ENCODE measurements at places on chromosomes 11 and 22.

- no peak overlapping the region for H3K27ac ChIP-seq
- no peaks in the 10 kb centered on the region for H3K36me3 ChIP-seq
- no peak for DNase-seq
- H3K4me3 ChIP-seq: no peak overlapping the region
- H3K4me1 ChIP-seq: peaks cover 15% of the 10 kb centered on the region
Observed at GRCh38 chr22:25545146-25545545, 19.3 kb upstream of the GRK3 start.

DNA sequence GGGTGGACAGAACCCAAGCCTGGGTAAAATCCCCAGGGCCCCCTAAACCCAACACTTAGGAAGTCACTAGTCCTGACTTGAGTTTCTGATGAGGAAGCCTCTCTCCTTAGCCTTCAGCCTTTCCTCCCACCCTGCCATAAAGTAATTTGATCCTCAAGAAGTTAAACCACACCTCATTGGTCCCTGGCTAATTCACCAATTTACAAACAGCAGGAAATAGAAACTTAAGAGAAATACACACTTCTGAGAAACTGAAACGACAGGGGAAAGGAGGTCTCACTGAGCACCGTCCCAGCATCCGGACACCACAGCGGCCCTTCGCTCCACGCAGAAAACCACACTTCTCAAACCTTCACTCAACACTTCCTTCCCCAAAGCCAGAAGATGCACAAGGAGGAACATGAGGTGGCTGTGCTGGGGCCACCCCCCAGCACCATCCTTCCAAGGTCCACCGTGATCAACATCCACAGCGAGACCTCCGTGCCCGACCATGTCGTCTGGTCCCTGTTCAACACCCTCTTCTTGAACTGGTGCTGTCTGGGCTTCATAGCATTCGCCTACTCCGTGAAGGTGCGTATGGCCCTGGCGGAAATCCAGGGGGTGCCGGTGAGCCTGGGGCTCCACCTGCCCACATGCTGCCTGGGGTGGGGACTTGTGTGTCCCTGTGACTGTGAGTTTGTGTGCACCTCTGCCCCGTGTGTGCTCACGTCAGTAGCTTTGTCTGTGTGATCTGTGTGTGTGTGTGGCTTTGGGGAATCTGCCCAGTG is at the start of gene IFITM1:
Gene IFITM1 (plus strand): TSS at position 254 of the 767 bp plus-strand sequence. CDS start 131 bp downstream, at position 385.
- DNase-seq: no peak
- H3K4me3 ChIP-seq: no peak within 1 kb of the TSS
- no peaks in the 10 kb centered on the region for H3K36me3 ChIP-seq
- H3K4me1 ChIP-seq: peaks cover 12% of the 10 kb centered on the region

- no peaks in the 10 kb centered on the region for H3K27me3 ChIP-seq
- no peaks in the 10 kb centered on the region for H3K36me3 ChIP-seq
- H3K4me3 ChIP-seq: no peak overlapping the region
- no peak overlapping the region for H3K27ac ChIP-seq
Observed at GRCh38 chr22:47657224-47657623, 894.8 kb downstream of the TBC1D22A start.

DNA sequence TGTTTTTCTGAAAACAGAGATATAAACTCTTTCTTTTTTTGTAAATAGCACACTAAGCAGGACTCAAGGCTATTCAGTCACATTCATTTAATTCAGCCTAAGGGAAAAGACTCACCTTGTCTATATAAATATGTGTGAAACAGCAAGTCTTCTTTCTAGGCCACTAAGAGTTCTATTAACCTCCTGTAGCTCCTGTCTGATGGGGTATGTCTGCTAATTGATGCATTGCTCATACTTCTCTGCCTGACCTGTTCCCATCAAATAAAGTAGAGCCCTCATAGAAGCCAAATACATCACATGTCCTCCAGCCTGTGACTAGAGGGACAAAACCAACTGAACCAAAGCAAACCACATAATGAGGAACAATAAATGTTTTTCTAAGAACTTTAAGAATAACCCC is 68.2 kb downstream of the MSANTD4 start:
- DNase-seq: no peak
- no peak overlapping the region for H3K4me3 ChIP-seq
- H3K36me3 ChIP-seq: no peaks in the 10 kb centered on the region
- no peaks in the 10 kb centered on the region for H3K27me3 ChIP-seq
- no peak overlapping the region for H3K27ac ChIP-seq

DNA sequence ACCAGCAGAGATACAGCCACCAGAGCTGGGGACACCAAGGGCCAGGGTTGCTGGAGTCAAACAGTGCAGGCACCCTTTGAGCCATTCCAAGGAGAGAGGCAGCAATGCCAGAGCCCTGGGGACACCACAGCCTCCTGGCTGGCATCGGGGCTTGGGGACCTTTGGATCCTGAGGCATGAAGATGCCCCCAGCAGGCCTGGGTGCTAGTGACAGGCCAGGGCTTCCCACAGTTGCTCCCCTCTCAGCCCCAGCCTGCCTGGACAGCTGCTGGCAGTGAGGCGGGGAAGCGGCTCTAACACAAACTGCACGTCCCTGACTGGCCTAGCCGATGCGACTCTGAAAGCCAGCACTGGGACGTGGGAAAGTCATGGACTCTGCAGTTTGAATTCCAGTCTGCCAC is 2.7 kb downstream of the CD5 start:
- no peaks in the 10 kb centered on the region for H3K27me3 ChIP-seq
- H3K4me1 ChIP-seq: no peaks in the 10 kb centered on the region
- H3K27ac ChIP-seq: no peak overlapping the region
- DNase-seq: no peak

DNA sequence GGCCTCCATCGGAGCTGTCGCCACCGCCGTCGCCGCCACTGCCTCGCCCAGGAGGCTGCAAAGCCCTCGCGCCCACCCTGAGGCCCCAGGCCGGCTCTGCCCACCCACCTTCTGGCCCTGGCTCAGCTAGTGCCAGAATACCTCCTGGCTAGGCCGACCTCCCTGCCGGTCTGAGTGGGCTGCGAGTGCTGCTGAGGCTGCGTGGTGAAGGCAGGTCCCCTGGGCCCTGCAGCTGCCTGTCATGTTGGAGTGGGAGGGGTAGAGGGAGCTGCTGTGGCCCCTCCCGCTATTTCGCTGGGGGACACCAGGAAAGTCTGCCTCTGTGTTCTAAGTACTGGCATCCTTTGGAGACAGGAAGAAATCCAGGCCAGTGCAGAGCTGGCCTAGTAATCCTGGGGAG is 34.2 kb downstream of the LRRC10B start:
- no peak overlapping the region for H3K4me3 ChIP-seq
- H3K27ac ChIP-seq: no peak overlapping the region
- no peaks in the 10 kb centered on the region for H3K36me3 ChIP-seq
- no peaks in the 10 kb centered on the region for H3K4me1 ChIP-seq
- peaks cover 64% of the 10 kb centered on the region for H3K27me3 ChIP-seq

DNA sequence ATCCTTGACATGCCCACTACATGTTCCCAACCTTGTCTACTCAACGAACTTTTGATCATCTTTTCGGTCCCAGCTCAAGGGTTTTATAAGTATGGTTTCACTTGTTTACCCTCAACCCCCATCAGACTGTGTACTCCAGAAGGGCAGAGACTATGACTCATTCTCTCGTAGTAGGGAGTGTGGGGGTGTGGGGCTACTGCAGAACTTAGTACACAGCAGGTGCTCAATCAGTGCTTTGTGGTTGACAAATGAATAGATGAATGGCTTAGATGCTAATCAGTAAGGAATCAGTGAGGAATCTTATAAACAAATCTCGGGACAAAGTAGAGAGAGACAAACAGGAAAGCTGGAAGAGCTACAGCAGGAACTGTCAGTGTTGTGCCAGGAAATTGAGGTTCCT is 151.7 kb upstream of the PLET1 start:
- H3K4me1 ChIP-seq: no peaks in the 10 kb centered on the region
- no peaks in the 10 kb centered on the region for H3K27me3 ChIP-seq
- no peaks in the 10 kb centered on the region for H3K36me3 ChIP-seq
- no peak overlapping the region for H3K4me3 ChIP-seq
- DNase-seq: no peak

DNA sequence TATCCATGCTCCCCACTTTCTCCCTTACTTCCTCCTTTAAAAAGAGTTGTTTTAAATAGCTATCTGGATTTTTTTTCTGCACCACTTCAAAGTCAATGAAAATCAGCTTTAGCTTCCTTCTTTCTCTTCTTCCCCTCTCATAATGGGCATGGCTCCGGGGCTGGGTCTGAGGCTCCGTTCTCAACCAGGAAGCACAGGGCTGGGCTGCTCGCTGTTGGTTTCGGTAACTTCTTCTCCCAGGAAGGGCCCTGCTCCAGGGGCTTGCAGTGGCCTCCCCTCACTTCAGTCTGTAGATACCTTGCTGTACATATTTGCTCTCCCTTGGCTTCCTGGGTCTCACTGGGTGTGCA is 23.8 kb downstream of the MICAL2 start:
- peaks cover 23% of the 10 kb centered on the region for H3K4me1 ChIP-seq
- no peak for DNase-seq
- no peak overlapping the region for H3K4me3 ChIP-seq
- no peak overlapping the region for H3K27ac ChIP-seq
- H3K27me3 ChIP-seq: no peaks in the 10 kb centered on the region

DNA sequence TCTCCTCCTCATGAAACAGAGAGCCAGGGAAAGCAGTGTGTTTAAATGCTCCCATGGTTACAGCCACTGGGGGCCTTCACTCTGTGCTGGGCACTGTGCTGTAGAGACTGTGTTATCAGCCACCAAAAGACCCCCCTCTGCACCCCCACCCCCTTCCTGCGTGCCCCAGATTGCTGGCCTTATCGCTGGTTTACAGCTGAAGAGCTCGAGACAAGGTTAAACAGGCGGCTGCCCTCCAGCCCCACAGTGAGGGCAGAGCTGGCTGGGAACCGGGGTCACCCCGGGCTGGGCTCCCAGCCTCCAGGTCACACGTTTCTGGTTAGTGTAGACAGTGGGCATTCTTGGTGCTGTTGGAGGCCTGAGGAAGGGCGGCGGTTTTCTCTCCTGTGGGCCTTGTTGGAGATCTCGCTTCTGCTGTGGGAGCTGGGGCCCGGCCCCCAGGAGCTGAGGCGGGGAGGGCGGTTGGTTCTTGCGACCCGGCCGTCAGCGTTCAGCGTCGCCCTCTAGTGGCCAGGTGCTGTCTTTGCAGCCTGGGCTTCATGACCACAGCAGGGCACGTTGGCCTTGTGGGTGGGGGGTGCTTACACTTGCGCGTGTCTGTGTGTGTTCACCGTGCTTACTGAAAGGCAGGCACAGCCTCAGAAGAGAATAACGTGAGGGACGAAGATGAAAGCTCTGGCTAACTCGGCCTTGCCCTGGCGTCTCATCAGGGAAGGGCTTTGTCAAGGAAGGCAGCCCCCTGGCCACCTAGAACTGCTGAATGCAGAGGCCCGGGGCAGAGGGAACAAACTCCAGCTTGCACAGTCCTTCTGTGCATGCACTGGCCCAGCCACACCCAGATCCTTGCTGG is 40.8 kb downstream of the TBC1D22A start:
- no peak overlapping the region for H3K4me3 ChIP-seq
- DNase-seq: no peak
- H3K27me3 ChIP-seq: no peaks in the 10 kb centered on the region
- H3K27ac ChIP-seq: no peak overlapping the region
- peaks cover 48% of the 10 kb centered on the region for H3K36me3 ChIP-seq

GRCh38 chr11:129287920-129288319 is 87.7 kb upstream of the BARX2 start:
- H3K27me3 ChIP-seq: no peaks in the 10 kb centered on the region
- no peaks in the 10 kb centered on the region for H3K36me3 ChIP-seq
- H3K27ac ChIP-seq: no peak overlapping the region
- no peak overlapping the region for H3K4me3 ChIP-seq

DNA sequence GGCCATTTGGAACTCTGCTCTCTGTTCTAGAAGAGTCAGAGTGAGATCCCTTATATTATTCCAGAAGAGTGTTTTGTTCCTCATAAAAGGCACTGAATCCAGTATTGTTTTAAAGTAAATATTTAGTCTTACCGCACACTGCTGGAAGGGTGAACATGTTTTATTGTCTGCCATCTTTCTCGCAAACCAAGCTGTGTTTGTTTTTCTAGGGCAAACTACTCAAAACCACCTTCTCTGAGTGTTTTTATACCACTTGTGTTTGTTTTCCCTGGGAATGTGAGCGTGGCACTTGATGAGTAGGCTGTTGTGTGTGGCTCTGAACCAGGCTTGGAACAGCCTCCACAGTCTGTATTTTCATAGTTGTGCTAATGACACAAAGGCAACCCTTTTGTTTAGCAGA is 89.8 kb downstream of the DBX1 start:
- H3K4me3 ChIP-seq: no peak overlapping the region
- H3K27me3 ChIP-seq: no peaks in the 10 kb centered on the region
- H3K36me3 ChIP-seq: no peaks in the 10 kb centered on the region
- no peak overlapping the region for H3K27ac ChIP-seq
- peak; percentile 57 for DNase-seq

- H3K36me3 ChIP-seq: peaks cover 53% of the 10 kb centered on the region
- H3K27me3 ChIP-seq: no peaks in the 10 kb centered on the region
- no peak overlapping the region for H3K27ac ChIP-seq
- H3K4me3 ChIP-seq: no peak overlapping the region
- H3K4me1 ChIP-seq: peaks cover 18% of the 10 kb centered on the region
Observed at GRCh38 chr22:35401863-35402262, 1.9 kb downstream of the MCM5 start.

GRCh38 chr11:87298155-87298554 is 260.4 kb downstream of the TMEM135 start:
- H3K27ac ChIP-seq: no peak overlapping the region
- H3K36me3 ChIP-seq: no peaks in the 10 kb centered on the region

DNA sequence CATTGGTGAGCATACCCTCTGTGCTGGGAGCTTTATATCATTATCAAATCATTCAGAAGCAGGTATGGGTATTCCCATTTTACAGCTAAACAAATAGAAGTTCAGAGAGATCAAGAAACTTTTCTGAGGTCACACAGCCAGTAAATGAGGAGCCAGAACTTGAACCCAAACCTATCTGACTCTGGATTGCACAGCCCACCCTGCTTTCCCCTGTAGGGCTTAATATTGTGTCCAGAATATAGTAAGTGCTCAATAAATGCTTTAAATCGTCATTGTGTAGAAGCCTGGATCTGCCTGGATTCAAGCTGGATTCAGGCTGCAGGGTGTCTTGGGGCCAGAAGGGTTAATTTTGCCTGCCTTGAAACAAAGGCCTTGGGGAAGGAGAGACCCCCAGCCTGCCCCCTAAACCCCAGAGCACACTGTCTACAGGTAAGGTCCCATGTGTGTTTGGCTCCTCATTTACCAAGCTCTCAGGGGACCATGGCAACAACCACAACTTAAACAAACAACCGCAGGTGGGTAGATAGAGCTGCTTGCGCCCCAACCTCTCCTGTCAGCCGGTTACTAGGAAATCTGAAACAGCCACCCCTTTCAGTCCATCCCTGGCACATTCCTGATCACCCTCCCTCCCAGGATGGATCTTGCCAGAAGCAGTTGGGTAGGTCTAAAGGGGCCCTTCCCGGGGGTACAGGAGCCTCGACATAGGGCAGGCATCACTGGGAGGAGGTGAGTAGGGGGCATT is 3.0 kb upstream of the SEC14L3 start:
- H3K4me1 ChIP-seq: no peaks in the 10 kb centered on the region
- H3K27ac ChIP-seq: no peak overlapping the region
- no peaks in the 10 kb centered on the region for H3K36me3 ChIP-seq
- DNase-seq: no peak
- no peak overlapping the region for H3K4me3 ChIP-seq

- no peak for DNase-seq
- no peak overlapping the region for H3K27ac ChIP-seq
- no peaks in the 10 kb centered on the region for H3K36me3 ChIP-seq
- H3K4me1 ChIP-seq: no peaks in the 10 kb centered on the region
Observed at GRCh38 chr11:103471546-103471945, 362.3 kb downstream of the DYNC2H1 start.

- DNase-seq: no peak
- H3K4me3 ChIP-seq: no peak overlapping the region
- H3K27ac ChIP-seq: no peak overlapping the region
- H3K4me1 ChIP-seq: no peaks in the 10 kb centered on the region
Observed at GRCh38 chr22:48886604-48887393, 940.9 kb downstream of the BRD1 start.

Data from SJSA1 (cell line).